ENCODE measurements at places on chromosomes 1 and 21.

- DNase-seq, result no peak
Observed at GRCh38 chr1:220251272-220251671, 21.0 kb downstream of the RAB3GAP2 start.

DNA sequence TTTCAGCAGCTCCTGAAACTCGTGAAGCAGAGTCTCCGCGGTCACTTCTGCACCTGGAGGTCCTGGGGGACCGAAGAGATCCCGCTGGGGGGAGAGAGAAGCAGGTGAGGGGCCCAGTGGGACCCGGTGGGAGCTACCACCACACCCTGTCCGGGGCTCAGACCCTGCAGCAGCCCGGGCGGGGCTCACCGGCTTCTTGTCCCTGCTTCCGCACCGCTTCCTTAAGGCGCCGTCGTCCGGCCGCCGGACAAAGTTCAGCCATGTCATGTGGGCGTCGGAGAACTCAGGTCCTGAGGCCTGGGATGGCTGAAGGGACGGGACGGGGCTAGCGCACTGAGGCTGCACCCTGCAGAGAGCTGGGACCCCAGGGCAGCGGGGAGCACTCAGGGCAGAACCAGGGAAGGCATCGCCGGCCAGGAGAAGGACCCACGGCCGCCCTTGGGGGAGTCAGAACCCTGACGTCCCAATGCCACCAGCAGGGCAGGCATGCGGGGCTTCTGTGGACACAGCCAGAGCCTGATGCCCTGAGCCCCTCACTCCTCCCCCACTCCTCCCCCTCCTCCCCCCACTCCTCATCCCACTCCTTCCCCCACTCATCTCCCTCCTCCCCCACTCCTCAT, 2.2 kb downstream of the C1QTNF12 start:
- DNase-seq, result no peak

- no peak for DNase-seq
Observed at GRCh38 chr1:184854496-184855140, 100.0 kb upstream of the EDEM3 start.

- DNase-seq, result no peak
Observed at GRCh38 chr1:225842074-225842473, 32.1 kb downstream of the EPHX1 start.

DNA sequence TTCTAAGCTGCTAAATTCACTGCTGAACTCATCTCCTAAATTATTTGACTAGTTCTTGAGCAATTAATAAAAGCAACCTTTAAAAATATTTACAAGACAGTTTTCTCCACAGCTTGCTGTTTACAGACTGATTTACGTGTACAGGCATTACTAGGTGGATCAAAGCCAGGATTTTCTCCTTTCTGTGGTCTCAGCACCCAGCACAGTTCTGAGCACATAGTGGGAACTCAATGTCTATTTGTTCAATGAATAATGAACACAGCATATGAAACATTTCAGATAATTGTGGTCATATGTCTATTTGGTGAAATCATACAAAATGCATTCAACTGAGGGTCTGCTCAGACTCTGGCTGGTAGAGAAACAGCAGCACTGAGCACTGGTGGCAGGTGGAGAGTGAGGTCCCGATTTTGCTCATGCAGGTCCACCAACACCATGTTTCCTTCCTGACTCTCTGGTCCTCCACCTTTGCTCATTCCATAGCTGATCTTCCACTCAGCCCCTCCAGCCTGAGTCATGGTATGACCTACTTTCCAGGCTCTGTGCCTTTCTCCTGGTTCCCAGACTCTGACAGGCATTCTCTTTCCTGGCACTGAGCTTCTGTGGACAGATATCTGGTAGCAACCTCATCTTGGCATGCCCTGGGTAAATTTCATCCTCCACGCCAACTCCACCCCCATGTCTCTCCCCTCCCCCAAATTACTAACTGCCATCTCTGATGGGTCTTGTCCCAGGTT, 311.3 kb downstream of the TGFB2 start:
- DNase-seq, result no peak

GRCh38 chr21:28581976-28582375, 410.7 kb downstream of the LTN1 start:
- DNase-seq, result no peak

GRCh38 chr1:116375887-116376728, 3.1 kb downstream of the ATP1A1 start:
- peak; percentile 34 for DNase-seq

GRCh38 chr1:106908689-106909088, 147.8 kb upstream of the PRMT6 start:
- DNase-seq, result no peak

- no peak for DNase-seq
Observed at GRCh38 chr1:111921948-111922347, 67.5 kb downstream of the KCND3 start.

- no peak for DNase-seq
Observed at GRCh38 chr1:154219541-154219940, 1.2 kb upstream of the UBAP2L start.

GRCh38 chr1:172723251-172723650, 64.3 kb downstream of the FASLG start:
- no peak for DNase-seq
